ENCODE measurements at places on chromosomes 3 and 15. TPM values are rescaled to one million over a fixed set of nuclear protein-coding genes. Genes with fewer than 3 reads are reported as not detected.
A peak's percentile ranks its signal among the peaks of the same experiment; 100 is the strongest.

- DNase-seq = peak; percentile 16
These were observed 49.6 kb downstream of the SLMAP start for GRCh38 chr3:57805674-57806073.

GRCh38 chr15:96737408-96737807, 406.9 kb downstream of the NR2F2 start:
- DNase-seq = no peak

GRCh38 chr3:170603770-170604510, 18.1 kb upstream of the SLC7A14 start:
- DNase-seq = no peak

FGF12 gene
- not detected for total RNA-seq

PPM1M gene
- 119 TPM for total RNA-seq

CCDC80 gene
- not detected for total RNA-seq

Data from activated T-cell treated with anti-CD3 and anti-CD28 coated beads, Interleukin-2, amount 50 U/mL, for 72 hours (primary cell).